ENCODE measurements at places on chromosomes 2 and 18. TPM values are rescaled to one million over a fixed set of nuclear protein-coding genes. Genes with fewer than 3 reads are reported as not detected.

The NCKAP5 gene
- 3.9 TPM for total RNA-seq

The RAX gene
- not detected for total RNA-seq

The TUBA3E gene
- not detected for total RNA-seq

The TRIM54 gene
- total RNA-seq = 0.26 TPM

The LCT gene
- not detected for total RNA-seq

The AQP12A gene
- total RNA-seq = not detected

The PLEKHH2 gene
- 20.5 TPM for total RNA-seq

The FN1 gene
- total RNA-seq = 157 TPM

The CIB4 gene
- not detected for total RNA-seq

GRCh38 chr2:6224267-6224666 is 532.1 kb downstream of the SOX11 start:
- no peak for DNase-seq

DNA sequence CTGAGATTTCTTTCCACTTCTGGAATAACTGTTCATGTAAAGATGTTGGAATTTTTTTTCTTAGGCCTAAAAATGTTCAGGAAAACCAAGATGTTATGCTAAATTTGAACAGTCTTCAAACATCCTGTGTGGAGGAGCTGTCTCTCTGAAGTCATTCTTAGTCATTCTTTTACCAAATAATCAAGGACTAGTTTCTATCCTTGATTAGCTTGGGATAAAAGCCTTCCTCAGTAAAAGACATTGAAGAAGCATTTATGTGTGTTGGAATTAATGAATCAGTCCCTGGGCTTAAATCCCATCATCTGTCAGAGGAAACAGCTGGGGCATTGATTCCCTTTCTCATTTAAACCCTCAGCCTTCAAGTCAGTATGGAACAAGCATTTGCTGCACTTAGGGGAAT is 300.1 kb upstream of the NXPH2 start:
- no peak for DNase-seq

- no peak for DNase-seq
These were observed at the start of gene MCFD2 for GRCh38 chr2:46915281-46915810. Gene MCFD2 (minus strand): TSS chr2:46915806. CDS start chr2:46909171, 6,635 bp downstream.

DNA sequence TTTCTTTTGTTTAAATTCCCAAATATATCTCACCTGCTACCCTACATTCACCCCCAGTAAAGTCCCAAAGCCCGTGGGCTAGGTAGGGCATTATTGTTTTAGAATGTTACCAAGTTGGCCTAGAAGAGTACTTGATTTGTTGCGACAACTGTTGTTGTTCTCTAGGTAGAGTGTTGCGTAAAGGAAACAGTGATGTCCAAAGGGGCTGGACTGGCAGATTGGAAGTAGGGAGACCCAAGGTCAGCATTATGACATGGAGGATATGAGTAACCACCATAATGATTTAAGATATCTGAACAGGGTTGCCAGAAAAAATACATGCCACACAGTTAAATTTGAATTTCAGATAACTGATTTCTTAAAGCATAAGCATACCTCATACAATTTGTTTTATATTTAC is 39.2 kb downstream of the SCN1A start:
- no peak for DNase-seq

- no peak for DNase-seq
These were observed 33.9 kb downstream of the ZAP70 start for GRCh38 chr2:97747285-97747684.

DNA sequence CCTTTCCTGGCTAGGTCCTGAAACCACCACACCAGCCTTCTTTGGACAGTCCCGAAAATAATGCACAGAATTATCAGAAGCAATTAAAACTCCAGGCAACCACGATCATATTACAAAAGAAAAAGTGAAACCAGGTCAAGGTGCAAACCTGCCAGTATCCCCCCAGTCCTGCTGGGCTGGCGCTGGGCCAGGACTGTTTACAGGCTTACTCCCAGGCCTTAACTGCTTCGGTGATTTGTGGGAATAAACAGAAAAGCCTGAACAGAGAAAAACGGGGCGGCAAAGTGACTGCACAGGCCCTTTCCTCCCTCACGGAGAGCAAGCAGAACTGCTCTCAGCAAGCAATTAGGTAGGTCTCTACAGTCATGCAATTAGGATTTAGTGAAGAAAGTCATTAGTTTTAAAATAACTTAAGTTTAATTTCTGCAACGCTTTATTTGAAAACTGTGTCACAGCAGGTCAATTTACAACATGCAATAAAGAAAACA is 1.3 kb downstream of the HDAC4 start:
- peak; percentile 31 for DNase-seq

DNA sequence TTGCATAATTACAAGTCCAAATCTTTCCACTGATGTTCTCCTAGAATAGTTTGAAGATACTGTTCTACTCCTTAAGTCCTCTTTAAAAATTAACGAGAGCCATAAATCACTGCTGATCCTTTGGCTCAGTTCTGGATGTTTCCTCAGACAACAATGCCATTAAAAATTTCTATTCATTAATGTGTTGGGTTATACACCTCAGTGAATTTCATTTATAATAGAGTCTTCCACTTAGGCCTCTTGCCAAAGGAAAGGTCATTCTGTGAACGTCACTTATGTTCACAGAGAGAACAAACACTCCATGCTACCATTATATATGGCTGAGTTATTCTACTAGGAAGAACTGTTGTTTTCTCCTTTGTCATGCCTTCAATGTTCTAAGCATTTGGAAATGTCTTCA is 1472.3 kb upstream of the CELF4 start:
- no peak for DNase-seq

DNA sequence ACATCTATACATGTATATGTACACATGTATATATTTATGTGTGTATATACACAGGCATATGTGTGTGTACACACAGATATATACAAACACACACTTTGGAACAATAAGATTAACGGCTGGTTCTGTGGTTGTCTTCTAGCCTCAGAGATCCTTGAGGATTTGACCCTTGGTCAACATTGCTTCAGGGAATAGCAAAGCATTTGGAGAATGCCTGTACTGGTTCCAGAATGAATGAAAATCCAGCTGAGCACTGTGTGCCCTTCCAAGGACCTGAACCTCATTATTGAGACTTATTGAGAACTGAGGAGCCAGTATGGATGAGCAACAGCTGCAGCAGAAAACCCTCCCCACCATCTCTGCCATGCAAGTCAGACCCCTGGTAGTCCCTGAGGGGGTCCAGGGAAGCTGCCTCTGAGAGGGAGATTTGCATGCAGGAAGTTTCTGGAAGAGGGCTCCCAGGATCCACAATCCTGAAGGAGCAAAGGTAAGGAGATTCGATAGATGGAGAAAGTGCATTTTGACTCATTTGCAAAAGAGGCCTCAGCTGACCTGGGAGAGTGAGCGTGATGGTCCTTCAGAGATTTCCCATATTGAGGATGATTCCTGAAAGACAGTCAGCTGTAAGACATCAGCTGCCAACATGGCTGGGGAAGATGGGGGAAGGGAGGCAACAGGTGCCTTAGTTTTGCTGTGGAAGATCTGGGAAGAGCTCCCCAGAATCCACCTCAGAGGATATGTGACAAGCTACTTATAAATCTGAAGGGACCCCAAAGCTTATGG is 166.6 kb upstream of the NCKAP5 start:
- no peak for DNase-seq

DNA sequence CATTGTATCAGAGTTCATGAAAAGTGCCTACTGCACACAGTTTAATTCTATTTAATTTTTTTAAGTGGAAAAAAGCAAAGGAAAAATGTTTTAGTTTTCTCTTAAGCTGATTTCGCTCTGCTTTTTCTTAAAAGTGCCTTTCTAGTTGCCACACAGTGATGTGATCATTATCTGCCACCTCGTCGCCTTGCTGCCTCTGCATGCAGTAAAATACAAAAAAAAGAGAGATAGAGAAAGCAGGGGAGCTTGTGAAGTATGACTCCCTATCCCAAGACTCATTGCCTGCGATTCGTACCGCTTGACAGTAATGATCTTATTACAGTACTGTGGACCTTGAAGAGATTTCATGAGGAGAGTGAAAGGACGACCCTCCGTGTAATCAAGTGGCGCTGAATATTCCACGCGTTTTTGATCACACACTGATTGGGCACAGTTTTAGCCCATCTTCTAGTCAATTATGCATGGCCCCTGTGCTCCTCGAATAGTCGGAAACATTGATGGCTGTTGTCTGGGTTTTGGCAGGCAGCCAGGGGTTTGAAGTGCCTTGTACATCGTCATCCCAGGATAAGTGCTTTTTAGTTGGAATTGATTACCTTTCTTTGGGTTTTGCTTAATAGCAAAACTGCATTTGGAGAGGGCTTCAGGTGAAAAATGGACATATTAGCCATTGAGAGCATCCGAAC is 188.3 kb downstream of the GBX2 start:
- DNase-seq = no peak

DNA sequence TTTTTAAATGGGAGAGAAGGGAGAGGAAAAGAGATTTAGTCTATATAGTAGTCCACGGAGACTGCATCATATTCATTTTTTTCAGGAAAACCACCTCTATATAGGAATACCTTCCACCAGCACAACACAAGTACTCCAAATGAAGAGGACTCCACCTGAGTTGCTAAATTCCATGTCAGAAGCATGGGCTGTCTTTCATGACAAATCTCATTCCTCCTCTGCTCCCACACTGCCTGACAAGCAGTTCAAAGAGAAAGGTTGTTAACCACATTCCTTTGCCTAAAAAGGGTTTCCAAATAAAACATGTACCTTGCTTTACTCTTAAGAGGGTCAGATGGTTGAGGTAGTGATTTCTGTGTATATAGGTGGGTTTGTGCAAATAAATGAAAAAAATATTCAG is 122.0 kb downstream of the TMEFF2 start:
- DNase-seq = no peak

- DNase-seq = no peak
These were observed 3.2 kb upstream of the VAPA start for GRCh38 chr18:9910661-9911060.

DNA sequence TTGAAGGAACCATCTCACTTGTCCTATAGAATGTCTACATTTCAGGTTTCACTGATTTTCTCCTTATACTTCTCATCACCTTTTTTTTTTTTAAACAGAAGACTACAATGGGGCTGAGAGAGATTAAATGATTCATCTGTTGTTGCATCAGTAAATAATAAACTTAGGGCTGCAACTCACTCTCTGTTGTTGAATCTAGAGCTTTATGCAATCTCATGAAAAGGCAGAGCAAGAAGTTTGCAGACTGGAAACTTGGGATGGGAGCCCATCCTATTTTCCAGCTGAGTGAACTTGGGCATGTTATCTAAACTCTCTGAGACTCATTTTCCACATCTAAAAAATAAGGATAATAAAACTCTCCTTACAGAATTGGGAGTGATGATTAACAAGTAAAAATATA is 58.4 kb downstream of the PDE1A start:
- no peak for DNase-seq

- no peak for DNase-seq
These were observed 20.0 kb upstream of the ASB18 start for GRCh38 chr2:236284208-236284607.

DNA sequence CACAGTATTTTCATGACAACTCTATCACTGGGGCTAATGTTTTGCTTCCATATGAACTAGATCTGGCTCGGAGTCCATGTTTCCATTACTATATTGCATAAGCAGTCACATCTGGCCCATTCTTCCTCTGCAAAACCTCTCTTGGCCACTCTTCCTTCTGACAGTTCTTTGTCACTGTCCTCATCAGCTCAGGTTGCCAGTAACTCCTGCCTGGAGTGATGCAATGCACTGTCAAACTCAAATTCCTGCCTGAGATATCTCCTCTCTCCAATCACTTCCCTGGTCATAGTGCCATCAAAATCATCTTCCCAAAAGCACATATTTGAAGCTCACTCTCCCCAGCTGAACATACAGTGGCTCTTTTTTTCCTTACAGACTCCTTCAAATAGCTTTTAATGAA is 66.1 kb downstream of the COLEC12 start:
- DNase-seq = no peak

- DNase-seq = peak; percentile 72
These were observed at the start of gene DLGAP1 for GRCh38 chr18:4455113-4455811. Gene DLGAP1 (minus strand): TSS chr18:4455307.

DNA sequence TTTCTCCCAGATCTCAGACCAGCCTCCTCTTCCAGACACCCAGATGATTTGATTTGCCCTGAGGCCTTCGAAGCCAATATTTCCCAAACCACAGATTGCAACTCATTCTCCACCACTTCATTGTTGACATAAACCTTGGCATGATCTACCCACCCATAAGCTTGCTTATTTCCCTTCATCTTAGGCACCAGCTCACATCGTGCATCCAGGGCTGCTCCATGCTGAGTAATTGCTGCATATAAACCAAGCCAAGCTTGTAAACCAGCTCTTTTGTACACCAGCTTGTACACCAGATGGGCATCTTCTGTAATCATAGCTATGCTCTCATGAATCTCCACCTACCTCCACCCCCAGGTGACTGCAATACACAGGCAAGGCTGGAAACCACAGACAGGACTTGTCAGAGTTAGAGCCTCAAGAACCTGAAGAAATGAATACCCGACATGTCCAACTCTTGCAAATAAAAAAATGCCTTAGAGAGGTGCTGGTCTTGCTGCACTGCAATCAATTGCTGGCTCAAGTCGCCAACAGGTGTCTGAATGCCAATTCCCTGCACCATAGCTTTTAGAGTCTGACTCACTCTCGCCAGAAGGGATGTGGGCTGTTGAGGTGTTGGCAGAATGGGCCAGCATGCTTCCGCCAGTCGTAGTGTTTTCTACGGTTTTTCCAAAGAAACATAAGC is 31.5 kb downstream of the TRABD2A start:
- DNase-seq = no peak

DNA sequence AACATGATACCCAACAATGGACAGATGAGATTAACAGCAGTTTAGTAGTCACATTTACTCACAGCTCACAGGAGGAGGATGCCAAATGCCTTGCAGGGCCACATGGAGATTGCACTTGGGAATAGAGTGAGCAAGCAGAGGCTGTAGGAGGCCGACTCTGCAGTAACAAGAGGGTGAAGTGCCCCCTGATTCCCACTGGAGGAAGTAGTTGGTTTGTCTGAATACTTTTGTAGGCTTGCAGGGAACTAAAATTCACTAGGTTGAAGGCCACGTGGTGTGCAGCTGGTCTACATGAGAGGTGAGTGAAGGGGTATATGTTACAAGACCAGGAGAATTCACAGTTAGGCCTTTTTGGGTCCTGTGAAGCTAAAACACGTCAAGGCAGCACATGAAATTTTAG is 419.3 kb upstream of the TNP1 start:
- no peak for DNase-seq

DNA sequence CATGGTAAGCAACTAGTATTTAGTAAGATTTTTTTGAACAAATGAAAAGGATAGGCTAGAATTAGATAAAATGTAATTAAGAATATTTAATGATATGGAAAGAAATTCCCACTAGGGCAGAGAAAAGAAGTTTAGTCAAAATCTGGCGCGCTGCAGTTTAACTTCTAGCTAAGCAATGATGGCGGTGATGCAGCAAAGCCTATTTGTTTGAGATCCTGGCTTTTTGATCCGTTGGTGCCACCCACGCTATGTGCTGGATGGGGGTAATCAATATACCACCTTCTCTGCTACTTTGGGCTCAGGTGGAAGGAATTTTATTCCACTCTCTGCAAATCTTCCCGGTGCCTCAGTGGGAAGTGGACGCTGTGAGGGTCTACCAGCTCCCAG is 421 bp upstream of the FAM171B start:
- DNase-seq = no peak
